NCI-H345 (cell line): ENCODE measurements at places on chromosomes 5 and 9.

DNA sequence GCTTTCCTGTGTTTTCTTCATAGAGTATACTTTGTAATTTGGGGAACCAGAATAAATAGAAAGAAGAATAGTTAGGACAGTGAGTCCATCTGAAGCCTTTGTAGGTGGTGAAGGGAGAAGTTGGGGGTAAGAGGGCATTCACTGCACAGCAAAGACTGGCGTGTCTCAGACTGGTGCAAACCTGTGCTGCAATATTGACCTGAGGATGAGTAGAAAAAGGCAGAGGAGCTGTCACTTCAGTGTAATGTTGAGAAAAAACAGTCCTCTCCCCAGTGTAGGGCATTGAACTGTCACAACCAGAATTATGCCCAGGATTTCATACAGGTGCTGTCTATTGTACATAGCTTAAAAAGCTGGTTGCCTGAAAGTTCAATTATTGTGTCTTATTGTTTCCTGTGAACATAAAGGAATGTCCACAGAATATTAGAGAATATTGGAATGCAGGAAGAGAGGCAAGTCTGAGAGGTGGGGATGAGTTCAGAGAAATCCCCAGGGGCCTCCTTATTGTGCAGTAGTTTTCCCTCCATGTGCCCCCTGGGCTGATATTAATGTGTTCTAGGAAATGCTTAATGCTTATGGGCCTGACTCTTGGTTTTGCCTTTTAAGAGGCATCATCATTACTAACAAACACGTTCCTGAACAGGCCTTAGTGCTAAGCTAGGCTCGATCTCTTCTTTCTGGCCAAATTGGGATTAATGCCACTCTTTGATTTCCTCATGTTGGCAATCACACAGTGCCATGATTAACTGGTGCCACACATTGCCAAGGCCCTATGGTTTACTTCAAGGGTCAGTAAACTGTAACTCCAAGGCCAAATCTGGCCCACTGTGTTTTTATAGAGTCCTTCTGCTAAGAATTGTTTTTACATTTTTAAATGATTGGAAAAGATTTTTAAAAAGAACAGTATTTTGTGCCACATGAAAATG, 34.0 kb downstream of the DAPK1 start:
- no peak for DNase-seq

GRCh38 chr9:95053611-95054570, 263.6 kb downstream of the FANCC start:
- no peak for DNase-seq

GRCh38 chr5:180631549-180632383, 17.6 kb downstream of the FLT4 start:
- no peak for DNase-seq

- DNase-seq, result no peak
These were observed 2.5 kb upstream of the RHOBTB3 start for GRCh38 chr5:95728494-95729114.

DNA sequence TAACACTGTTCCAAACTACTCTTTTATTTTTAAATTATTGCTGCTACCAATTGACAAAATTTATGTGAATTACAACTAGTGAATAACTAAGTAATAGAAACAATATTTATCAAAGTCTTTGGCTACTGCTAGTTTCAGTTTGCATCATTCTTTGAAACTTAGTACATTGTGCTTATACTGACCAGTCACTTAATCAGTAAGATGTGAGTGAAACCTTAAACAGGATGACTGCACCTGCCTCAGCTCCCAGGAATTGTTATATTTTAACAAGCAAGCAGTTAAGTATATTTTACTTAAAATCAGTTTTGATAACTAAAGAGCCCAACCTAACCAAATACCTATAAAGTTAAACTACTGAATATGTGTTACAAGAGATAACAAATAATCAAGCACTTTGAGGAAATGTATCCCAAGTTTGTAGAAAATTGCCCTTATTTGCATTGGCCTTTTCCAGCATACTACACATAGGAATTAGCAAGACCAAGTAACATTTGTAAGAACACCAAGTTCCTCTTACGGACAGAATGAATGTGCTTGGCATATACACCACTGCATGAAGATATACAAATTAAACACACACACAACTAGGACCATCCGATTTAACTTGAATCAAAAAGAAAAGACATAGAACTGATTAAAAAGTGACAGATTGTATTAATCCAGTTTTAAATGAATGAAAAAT, 545.5 kb upstream of the DAB2 start:
- no peak for DNase-seq
